SW 1271 (cell line): ENCODE measurements at places on chromosomes 11 and 22.

- no peak for DNase-seq
Measured at GRCh38 chr11:83970061-83970671, 684.0 kb upstream of the CCDC90B start.

GRCh38 chr22:37219533-37219932 is 7.3 kb upstream of the SSTR3 start:
- no peak for DNase-seq

- DNase-seq = no peak
Measured at GRCh38 chr11:92931746-92932422, 37.6 kb upstream of the MTNR1B start.

DNA sequence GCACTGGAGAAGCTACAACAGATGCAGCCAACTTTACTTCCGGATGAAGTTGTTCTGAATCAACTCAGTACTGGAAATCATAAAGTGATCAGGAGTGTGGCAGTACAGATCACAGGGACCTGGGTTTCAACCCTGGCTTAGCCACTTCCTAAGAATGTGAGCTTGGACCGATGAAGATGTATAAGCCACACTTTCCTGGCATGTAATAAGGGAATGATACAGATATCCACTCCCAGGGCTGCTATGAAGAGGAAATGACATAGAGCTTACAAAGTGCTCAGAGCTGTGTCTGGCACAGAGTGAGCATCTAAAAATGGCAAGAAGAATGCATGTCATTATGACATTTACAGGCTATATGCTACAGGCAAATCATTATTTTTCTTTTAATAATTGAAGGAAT is 378.7 kb downstream of the NTM start:
- no peak for DNase-seq

GRCh38 chr22:37180531-37181231 is 7.4 kb downstream of the C1QTNF6 start:
- DNase-seq = no peak

GRCh38 chr11:65574109-65574810 is 1.6 kb upstream of the EHBP1L1 start:
- peak; percentile 94 for DNase-seq
